Neuronal stem cell (in vitro differentiated cells): ENCODE measurements at places on chromosomes 3 and 15.

GRCh38 chr3:197378985-197379718 lies 80.7 kb upstream of the DLG1 start:
- no peak for DNase-seq

- DNase-seq = no peak
These were observed 44.9 kb upstream of the CAPN7 start for GRCh38 chr3:15161133-15161532.

- no peak for DNase-seq
These were observed 110.9 kb downstream of the STXBP5L start for GRCh38 chr3:121018917-121019321.

GRCh38 chr3:70979983-70980645 lies 603.4 kb downstream of the FOXP1 start:
- DNase-seq = no peak

DNA sequence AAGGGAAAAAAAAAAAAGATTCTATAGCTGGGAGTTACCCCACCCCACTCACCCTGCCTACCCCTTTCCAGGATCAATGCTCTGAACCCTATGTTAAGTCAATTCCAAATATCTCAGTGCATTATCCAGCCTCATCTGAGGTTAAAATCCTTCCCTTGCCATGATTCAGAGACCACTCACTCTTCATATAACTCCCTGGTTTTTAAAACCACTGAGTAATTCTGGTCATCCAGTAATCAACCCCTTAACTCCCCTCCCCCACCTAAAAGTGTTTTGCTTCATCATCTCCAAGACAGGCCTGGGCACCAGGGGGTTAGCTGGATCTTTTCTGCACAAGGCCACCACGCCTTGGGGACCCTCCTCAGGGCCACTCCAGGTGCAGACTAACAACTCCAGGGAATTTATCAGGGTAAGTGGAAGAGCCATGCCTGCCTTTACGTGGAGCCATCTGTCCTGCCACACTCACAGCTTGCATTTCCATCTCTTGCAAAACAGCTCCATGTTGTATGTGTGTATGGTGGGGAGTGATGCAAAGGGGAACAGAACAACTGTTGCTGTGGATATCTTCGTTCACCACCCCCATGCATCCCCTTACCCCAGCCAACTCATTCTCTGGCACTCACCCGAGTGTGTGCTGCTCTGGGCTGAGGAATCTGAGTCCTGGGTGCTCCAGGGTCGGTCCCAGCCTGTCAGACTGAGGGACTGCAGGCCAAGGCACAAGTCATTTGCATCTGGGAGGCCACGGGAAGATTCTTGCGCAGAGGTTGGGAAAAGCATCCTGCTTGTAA lies 30.7 kb upstream of the RPS17 start:
- no peak for DNase-seq

- no peak for DNase-seq
These were observed 89.5 kb downstream of the SUCNR1 start for GRCh38 chr3:151962912-151963311.
